ENCODE measurements at places on chromosomes 13 and 19. TPM values are rescaled to one million over a fixed set of nuclear protein-coding genes. Genes with fewer than 3 reads are reported as not detected.

The ZNF550 gene
- total RNA-seq = 11.1 TPM

The SLC10A2 gene
- not detected for total RNA-seq

The SOHLH2 gene
- 1.1 TPM for total RNA-seq

The EID2B gene
- total RNA-seq = 10.1 TPM

The BST2 gene
- 44.8 TPM for total RNA-seq

The LILRB3 gene
- not detected for total RNA-seq

The SCN1B gene
- total RNA-seq = 3.9 TPM

The PRX gene
- 4.7 TPM for total RNA-seq

The OLFM2 gene
- total RNA-seq = 11.4 TPM

- no peak for DNase-seq
Observed at GRCh38 chr13:76741624-76742023, 144.6 kb downstream of the KCTD12 start.

DNA sequence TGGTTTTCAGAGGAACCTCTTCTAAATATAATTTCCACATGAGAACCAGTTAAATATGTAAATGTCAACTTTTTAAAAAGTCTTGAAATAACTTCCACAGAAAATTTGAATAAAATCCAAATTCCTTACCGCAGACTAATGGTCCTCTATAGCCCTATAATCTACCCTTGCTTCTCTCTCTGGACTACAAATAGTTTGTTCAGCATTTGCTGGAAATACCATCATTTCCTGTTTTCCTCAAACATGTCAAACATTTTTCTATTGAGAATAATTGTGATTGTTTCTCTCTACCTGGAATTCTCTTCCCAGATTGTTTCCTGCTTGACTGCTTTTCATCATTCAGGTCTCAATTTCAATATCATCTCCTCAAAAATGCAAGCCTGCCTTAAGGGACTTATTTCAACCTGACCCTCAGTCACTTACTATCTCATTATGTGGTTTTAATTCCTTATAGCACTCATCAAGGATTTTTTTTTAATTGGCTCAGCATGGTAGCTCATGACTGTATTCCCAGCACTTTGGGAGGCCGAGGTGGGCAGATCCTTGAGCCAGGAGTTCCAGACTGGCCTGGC is 898.9 kb upstream of the MIR17HG start:
- no peak for DNase-seq

DNA sequence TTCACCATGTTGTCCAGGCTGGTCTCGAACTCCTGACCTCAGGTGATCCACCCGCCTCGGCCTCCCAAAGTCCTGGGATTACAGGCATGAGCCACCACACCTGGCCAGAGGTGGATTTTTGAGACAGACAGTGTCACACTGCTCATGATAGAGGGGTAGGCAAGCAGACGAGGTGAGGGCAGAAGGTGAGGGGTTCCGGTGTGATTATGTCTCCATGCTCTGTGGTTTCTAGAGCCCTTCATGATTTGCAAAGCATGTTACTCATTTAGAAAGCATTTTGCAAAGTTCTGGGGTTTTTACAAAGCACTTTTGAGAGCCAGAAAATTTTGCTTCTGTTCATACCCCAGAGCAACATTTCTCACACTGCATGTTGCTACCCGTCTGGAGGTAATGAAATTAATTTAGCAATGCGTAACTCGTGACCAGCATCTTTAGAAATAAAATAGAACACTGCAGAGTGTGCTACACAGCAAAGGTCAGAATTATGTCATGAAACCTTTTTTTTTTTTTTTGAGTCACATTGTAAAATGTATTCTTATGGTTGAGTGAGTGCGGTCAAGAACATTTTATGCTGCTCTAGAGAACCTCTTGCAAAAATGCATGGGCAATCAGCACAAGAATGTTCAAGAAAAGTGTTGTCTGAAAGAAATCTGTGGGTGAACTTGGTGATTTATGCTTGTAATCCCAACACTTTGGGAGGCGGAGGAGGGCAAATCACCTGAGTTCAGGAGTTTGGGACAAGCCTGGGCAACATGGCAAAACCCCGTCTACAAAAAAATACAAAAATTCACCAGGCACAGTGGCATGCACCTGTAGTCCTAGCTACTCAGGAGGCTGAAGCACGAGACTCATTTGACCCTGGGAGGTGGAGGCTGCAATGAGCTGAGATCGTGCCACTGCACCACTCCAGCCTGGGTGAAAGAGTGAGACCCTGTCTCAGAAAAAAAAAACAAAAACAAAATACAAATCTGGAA is 58.0 kb downstream of the MAP4K1 start:
- no peak for DNase-seq

- no peak for DNase-seq
Observed at GRCh38 chr13:88339271-88339741, 668.1 kb downstream of the SLITRK5 start.

DNA sequence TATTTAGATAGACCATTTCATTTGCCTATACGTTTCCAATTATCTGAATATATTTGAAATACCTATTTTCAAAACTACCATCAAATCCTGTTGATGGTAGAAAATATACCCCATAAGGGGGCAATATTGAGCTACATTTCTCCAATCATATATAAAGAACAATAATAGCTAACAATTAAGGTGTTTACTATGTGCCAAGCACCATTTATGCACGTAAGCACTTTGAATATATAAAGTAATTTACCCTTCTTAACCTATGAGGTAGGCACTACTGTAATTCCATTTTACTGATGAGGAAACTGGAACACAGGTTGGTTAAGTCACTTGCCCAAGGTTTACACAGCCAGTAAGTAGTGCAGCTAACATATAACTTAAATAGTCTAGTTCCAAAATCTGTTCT is 79.2 kb downstream of the UBL3 start:
- peak; percentile 25 for DNase-seq

- DNase-seq = no peak
Observed at GRCh38 chr13:48400850-48401291, 12.0 kb downstream of the LPAR6 start.

GRCh38 chr13:49386664-49387063 is 57.2 kb downstream of the CAB39L start:
- no peak for DNase-seq

DNA sequence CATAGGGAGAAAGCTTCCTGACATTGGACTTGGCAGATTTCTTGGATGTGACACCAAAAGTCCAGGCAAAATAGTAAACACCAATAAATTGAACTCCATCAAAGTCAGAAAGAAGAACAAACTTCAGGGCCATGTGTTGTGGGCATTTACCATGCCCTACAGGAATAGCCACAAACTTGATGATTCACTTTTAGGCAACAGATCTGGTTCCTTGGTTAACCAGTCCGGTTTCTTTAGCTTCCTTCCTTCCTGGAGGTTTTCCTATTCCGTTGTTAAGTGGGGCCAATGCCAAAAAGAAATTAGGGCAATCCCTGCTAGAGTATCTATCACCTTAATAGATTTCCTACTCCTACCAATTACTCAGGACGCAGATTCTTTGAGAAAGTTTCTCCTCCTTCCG is 25.2 kb downstream of the IGFL1 start:
- DNase-seq = no peak

DNA sequence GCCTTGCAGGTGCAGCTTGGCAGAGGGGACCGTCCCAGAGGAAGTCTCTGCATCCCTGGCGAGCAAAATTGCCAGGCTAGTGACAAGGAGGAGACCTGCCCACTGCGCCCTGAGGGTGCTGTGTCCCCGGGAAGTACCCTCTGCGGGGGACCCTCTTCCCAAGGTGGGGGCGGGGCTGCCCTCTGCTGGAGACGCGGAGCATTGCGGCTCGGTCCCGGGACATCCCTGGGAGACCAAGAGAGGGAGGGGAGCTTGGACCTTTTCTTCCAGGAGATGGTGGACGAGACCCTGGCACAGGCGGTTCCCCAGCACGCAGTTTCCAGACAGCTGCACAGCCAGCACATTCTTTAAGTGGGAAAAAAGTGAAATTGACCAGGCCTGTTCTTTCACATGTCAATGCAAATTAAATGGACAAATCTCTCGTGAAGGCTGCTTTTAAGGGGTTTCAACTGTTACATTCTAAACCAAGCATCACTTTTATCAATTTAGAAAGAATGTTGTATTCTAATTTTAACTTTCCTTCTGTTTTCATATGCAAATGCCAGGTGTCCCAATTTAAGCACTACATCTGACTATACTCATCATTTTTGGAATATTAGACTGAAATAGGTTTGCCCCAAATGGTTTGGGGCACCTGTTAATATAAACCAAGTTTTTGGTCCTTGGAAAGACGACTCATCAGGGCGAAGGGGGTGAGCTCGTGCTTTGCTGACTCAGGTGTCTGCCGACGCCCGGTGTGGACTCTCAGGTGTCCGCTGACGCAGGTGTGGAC is 60.7 kb downstream of the MCF2L start:
- DNase-seq = peak; percentile 70

GRCh38 chr13:47121092-47121763 is 224.4 kb upstream of the HTR2A start:
- no peak for DNase-seq

DNA sequence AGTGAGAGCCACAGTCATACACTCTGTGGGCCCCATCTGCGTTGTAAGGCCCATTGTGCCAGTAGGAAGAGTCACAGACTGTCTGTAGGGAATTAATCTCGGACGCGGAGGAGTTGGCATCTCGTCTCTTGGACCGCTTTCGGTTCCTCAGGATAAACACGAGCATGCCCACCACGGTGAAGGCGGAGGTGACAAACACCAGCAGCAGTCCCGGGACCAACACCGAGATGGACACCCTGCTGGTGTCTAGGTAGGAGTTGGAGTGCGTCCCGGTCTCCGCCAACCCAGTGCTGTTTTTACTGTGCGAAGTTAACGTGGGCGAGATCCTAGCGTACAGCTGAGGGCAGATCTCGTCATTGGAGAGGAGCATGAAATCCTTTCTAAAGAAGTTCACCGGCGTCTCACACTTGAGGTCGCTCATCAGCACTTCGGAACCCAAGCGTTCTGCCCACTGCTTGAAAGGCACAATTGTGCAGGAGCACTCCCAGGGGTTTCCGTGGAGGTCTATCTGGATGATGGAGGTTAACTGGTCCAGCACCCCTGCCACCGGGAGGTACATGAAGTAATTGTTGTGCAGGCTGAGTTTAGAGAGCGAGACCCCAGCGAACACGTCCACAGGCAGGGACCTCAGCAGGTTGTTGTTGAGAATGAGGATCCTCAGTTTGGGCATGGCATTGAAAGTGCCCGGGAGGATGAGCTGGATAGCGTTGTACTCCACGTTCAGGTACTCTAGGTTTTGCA is 2.7 kb downstream of the SLITRK1 start:
- peak; percentile 43 for DNase-seq

DNA sequence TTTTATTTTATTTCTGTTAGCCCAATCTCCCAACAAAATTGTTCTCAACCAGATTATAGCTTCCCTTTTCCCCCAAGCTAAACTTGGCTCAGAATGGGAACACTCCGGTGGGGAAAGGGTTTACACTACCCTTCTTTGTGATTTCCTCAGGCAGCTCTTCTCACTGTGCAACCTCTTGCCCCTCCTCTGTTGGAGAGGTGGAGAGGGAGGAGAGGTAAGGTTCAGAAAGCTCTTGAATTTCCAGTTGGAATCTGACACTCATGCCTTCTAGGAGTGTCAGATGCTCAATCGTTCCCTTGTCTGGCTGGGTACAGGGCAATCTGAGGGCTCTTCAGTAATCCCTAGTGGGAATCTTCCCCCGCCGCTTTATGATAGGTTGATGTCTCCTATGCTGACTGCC is 486.1 kb upstream of the KLF12 start:
- no peak for DNase-seq

DNA sequence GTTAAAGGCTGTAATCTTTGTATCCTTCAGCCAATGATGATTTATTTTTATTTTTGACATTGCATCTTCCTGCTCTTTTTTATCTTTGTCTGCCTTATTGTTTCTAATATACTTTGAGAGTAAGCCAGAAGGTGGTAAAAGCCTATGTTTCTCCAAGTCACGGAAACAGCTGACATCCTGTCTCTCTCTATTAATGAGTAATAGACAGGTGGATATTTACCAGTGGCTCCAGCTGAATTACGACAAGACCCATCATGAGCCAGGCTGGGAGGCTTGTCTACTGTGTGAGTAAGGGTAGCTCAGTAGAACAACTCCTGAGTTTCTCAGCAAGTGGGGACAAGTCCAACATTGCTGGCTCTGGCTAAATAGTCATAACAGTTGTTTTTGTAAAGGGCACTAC is 166.6 kb downstream of the NDFIP2 start:
- no peak for DNase-seq

GRCh38 chr19:1467490-1468273 is 11.3 kb downstream of the C19orf25 start:
- peak; percentile 66 for DNase-seq

GRCh38 chr13:36310417-36311108 is 12.9 kb upstream of the CCDC169 start:
- DNase-seq = no peak

DNA sequence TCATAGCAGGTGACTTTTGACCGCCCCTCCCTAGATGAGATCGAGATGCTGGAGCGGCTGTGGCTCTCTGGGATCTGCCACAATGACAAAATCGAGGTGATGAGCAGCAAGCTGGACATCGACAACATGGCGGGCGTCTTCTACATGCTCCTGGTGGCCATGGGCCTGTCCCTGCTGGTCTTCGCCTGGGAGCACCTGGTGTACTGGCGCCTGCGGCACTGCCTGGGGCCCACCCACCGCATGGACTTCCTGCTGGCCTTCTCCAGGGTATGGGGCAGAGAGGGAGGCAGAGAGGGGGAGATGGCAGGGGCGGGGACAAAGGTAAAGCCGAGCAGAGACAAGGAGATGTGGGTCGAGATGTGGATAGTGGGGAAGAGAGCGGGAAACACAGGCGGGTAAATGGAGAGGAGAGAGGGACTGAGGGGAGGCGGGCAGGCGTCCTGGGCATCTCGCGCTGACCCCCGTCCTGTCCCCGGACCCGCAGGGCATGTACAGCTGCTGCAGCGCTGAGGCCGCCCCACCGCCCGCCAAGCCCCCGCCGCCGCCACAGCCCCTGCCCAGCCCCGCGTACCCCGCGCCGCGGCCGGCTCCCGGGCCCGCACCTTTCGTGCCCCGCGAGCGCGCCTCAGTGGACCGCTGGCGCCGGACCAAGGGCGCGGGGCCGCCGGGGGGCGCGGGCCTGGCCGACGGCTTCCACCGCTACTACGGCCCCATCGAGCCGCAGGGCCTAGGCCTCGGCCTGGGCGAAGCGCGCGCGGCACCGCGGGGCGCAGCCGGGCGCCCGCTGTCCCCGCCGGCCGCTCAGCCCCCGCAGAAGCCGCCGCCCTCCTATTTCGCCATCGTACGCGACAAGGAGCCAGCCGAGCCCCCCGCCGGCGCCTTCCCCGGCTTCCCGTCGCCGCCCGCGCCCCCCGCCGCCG is 3.4 kb upstream of the GRWD1 start:
- no peak for DNase-seq

- no peak for DNase-seq
Observed at GRCh38 chr13:106466691-106467426, 68.6 kb downstream of the EFNB2 start.

GRCh38 chr19:52494518-52494917 is 33.0 kb upstream of the ZNF808 start:
- no peak for DNase-seq

GRCh38 chr19:42129399-42130253 is 2.6 kb downstream of the POU2F2 start:
- DNase-seq = no peak

- peak; percentile 34 for DNase-seq
Observed at GRCh38 chr19:18185538-18185937, 7.5 kb upstream of the MPV17L2 start.

- peak; percentile 70 for DNase-seq
Observed at GRCh38 chr13:59099182-59099974, 1064.3 kb downstream of the DIAPH3 start.

All from neural progenitor cell (in vitro differentiated cells).